ENCODE measurements at places on chromosomes 6 and 20.

- H3K36me3 ChIP-seq = no peaks in the 10 kb centered on the region
- no peak overlapping the region for H3K4me3 ChIP-seq
- no peak for DNase-seq
- no peaks in the 10 kb centered on the region for H3K4me1 ChIP-seq
- H3K27ac ChIP-seq = no peak overlapping the region
- H3K27me3 ChIP-seq = peaks cover 47% of the 10 kb centered on the region
These were observed 23.0 kb downstream of the OPN5 start for GRCh38 chr6:47804821-47805220.

GRCh38 chr6:142485256-142485655 is 183.4 kb downstream of the ADGRG6 start:
- no peaks in the 10 kb centered on the region for H3K4me1 ChIP-seq
- no peak overlapping the region for H3K27ac ChIP-seq
- peaks cover 21% of the 10 kb centered on the region for H3K27me3 ChIP-seq
- no peak overlapping the region for H3K4me3 ChIP-seq

DNA sequence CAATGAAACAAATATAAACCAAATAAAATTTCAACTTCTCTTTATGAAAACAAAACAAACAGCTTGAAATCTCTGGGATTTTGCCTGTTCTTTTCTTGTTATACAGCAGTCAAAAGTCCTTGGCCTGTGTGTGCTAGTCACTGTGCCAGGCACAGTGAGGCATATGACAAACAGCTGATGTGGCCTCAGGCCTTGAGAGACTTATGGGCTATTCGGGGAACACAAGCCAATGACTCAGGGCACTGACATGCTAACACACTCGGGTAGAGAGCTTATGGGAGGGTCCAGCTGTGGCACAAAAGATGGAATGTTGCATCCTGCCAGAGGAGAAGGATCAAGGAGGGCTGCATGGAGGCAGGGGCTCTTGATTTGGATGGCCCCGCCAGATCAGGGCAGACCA is 95.4 kb upstream of the NKX2-2 start:
- no peaks in the 10 kb centered on the region for H3K4me1 ChIP-seq
- H3K4me3 ChIP-seq = no peak overlapping the region
- DNase-seq = no peak
- peaks cover 21% of the 10 kb centered on the region for H3K27me3 ChIP-seq

- no peaks in the 10 kb centered on the region for H3K36me3 ChIP-seq
- no peaks in the 10 kb centered on the region for H3K4me1 ChIP-seq
- no peak overlapping the region for H3K4me3 ChIP-seq
- H3K27ac ChIP-seq = no peak overlapping the region
These were observed 420.5 kb downstream of the MAFB start for GRCh38 chr20:40268321-40269075.

DNA sequence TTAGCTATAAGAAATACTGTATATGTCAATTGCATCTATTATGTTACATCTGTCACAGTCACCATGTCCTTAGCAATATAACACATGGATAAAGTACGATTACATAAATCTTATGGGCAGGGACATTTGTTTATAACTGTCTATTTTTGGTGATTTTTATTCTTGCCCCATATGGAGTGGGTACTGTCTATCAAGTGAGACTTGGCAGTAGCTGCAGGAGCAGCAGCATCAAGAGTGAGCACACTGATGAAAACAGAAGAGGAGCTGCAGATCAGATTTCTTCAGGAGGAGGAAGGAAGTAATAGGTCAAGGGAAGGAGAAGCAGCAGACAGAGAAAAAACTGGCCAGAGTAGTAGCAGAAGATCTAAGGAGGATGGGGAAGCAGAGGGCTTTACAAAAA is 516.7 kb downstream of the C6orf118 start:
- no peak overlapping the region for H3K4me3 ChIP-seq
- no peaks in the 10 kb centered on the region for H3K27me3 ChIP-seq
- H3K36me3 ChIP-seq = no peaks in the 10 kb centered on the region

DNA sequence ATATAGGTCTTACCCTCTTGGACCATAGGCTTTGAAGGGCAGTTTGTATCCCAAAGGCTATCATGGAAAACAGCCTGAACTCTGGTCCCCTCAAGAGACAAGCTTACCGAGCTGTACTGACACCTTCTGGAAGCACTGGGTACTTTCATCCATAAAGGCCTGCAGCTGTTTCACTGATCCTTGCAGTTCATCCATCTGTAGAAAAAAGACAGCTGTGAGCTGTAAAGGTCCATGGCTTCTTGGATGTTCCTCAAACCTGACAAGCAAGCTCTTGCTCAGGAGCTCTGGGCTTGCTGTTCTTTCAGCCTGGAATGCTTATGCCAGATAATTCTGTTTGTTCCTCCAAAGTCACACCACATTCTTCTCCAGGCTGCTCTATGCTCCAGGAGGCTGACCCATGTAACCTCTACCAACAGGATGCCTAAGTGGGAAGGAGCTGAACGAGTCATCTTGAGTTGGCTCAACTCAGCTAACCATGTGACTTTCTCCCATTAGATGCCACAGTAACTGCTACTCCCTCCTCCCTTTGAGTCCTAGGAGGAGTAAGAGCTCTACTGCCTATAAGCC is 8.8 kb upstream of the NDRG3 start:
- DNase-seq = peak; percentile 35
- peaks cover 4% of the 10 kb centered on the region for H3K4me1 ChIP-seq
- H3K36me3 ChIP-seq = peaks cover 27% of the 10 kb centered on the region
- H3K4me3 ChIP-seq = no peak overlapping the region
- no peak overlapping the region for H3K27ac ChIP-seq

DNA sequence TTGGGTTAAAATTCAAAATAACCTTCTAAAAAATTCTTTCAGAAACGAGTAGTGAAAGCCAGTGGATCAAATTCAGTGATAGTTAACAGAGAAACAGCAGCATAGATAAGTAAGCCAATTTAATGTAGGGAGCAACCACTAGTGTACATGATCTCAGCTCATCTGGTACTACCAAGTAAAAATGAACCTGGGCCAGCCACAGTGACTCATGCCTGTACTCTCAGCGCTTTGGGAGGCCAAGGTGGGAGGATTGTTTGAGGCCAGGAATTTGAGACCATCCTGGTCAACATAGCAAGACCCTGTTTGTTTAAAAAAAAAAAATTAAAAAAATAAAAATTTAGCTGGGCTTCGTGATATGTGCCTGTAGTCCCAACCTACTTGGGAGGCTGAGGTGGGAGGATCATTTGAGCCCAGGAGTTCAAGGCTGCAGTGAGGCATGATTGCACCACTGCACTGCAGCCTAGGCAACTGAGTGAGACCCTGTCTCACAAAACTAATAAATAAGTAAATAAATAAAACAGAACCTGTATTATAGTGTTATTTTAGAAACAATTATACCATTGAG is 32.4 kb downstream of the CBFA2T2 start:
- no peaks in the 10 kb centered on the region for H3K36me3 ChIP-seq
- H3K27ac ChIP-seq = no peak overlapping the region
- DNase-seq = no peak
- H3K4me1 ChIP-seq = no peaks in the 10 kb centered on the region
- H3K27me3 ChIP-seq = no peaks in the 10 kb centered on the region

- H3K27me3 ChIP-seq = no peaks in the 10 kb centered on the region
- no peaks in the 10 kb centered on the region for H3K4me1 ChIP-seq
- H3K36me3 ChIP-seq = peaks cover 3% of the 10 kb centered on the region
- H3K4me3 ChIP-seq = no peak overlapping the region
- no peak overlapping the region for H3K27ac ChIP-seq
- DNase-seq = no peak
These were observed 85.6 kb downstream of the UBE3D start for GRCh38 chr6:82980086-82980485.

DNA sequence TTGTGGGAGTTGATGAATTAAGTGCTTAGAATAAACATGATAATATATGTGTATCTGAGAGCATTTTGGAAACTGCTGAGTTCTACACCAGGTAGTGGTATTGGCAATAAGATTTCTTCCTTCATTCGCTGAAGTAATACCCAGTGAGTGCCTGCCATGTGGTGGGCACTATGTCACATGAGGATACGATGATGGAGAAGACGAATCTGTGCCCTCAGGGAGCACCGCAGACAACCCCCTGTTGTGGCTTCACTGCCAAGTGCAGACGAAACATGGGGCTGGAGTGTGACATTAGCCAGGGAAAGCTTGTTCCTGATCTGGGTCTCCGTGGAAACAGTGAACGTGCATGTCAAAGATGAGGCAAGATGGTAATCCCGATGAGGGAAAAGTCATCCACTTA is 7.9 kb downstream of the ZNF76 start:
- no peak for DNase-seq
- peaks cover 8% of the 10 kb centered on the region for H3K36me3 ChIP-seq
- no peaks in the 10 kb centered on the region for H3K27me3 ChIP-seq
- H3K4me1 ChIP-seq = peaks cover 28% of the 10 kb centered on the region
- H3K27ac ChIP-seq = no peak overlapping the region

- H3K27me3 ChIP-seq = peaks cover 33% of the 10 kb centered on the region
- no peak for DNase-seq
- H3K4me3 ChIP-seq = no peak overlapping the region
- H3K4me1 ChIP-seq = no peaks in the 10 kb centered on the region
- no peak overlapping the region for H3K27ac ChIP-seq
- H3K36me3 ChIP-seq = no peaks in the 10 kb centered on the region
These were observed 127.0 kb downstream of the CEBPB start for GRCh38 chr20:50317609-50318008.

DNA sequence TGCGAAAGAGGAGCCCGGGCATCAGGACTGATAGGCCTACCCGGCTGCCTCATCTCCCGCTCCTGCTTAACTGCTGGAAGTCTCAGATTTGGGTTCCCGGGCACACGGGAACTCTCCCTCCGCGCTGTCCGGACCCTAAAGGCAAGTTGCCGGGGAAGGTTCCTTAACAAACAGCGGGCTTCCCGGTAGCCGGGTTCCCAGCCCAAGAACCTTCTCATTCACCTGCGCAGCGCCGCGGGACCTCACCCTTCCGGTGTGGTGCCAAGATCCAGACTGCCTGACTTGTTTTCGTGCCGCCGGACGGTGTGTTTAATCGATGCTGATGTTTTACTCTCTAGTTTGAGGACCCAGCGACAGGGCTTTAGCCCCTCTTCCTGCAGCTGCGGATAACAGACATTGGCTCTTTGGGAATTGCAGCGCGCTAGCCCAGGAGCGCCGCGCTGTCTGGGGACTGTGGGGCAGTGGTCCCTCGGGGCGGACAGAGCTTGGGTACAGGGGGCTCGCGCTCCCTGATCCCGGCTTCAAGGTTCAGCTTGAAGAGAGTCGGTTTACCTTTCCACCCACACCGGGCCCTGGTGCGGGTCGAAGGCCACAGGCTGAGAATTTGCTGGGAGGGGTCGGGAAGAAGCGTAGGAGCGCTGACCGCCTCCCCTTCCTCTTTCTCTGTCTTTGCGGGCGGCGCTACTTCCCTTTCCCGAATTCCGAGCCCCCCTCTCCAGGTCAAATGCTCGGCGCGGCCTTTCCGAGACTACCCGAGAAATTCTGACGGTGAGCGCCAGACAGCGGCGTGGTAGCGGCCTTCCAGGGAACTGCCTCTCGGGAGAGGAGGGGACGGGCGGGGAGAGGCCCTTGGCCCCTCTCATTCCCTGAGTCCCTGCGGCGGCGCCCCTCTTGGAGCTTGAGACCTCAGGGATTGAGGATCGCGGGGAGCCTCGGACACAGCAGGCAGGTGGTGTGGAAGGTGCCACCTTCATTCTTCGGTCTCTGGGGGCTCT is 17.2 kb downstream of the ABT1 start:
- no peak for DNase-seq
- H3K4me1 ChIP-seq = peaks cover 9% of the 10 kb centered on the region
- no peaks in the 10 kb centered on the region for H3K36me3 ChIP-seq
- peaks cover 62% of the 10 kb centered on the region for H3K27me3 ChIP-seq
- H3K27ac ChIP-seq = no peak overlapping the region

DNA sequence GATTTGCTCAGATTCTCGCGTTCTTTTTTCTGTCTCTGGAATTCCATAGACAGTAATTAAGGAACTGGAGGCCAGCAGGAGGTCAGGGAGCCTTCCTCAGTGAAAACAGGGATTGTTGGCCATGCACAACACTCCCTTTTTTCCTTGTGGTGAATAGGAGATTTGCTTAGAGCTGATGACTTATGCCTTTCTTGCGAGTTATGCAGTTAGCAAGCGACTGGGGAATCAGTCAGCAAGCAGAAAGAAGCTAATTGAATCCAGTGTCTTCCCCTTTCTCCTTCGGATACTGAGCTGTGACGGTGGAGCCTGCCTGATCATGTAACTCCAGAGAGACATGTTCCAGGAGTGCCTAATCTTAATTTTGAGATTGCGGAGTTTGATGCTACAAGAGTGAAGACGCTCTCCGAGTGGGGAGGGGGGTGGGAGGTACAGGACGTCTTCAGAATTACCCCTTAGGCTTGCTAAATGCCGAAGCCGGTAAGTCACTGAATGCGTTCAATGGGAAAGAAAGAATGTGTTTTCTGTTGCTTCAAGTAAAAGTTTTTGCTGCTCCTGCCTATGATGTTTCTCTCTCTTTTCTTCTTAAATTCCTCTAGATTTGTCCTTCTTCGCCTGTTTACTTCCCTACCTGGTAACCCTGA is 165.9 kb downstream of the SASH1 start:
- no peak overlapping the region for H3K27ac ChIP-seq
- H3K36me3 ChIP-seq = no peaks in the 10 kb centered on the region
- H3K4me1 ChIP-seq = no peaks in the 10 kb centered on the region
- H3K27me3 ChIP-seq = peaks cover 58% of the 10 kb centered on the region
- H3K4me3 ChIP-seq = no peak overlapping the region

All from effector memory CD8-positive, alpha-beta T cell (primary cell).